ENCODE measurements at places on chromosomes 5 and 9.

DNA sequence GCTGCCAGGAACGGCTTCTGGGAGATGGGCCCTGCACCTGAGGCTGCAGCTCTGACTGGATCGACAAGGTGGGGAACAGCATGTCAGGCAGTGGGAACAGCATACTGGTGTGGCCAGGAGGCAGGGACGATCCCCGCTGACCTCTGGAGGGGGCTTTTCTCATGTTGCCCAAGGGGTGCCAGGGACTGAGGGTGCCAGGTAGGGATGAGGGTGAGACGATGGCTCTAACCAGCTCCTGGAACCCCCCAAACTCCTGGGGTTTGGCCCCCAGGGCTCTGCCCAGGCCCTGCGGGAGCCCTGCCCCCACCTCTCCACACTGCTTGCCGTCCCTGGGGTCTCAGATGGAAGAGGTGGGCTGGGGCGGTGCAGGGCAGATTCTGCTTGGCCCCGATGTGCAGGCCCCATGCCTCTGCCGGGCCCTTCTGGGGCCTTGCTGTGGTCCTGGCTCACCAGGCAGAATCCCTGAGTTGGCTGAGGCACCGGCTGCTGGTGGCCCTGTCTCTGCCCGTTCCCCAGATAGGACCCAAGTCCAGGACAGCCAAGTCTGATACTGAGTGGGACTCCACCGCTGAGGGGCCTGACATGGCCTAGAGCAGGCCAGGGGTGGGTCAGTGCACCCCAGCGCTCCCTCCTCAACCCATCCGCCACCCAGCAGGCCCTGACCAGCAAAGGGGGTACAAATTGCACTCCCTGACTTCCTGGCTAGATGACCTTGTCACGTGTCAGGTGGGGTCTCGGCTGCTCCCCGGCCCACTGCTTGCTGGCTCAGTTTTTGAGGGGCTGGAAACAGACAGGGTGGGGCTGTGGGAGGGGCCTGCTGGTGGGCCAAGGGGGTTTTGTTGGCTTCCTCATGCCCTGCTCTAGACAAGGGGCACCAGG lies 28.4 kb upstream of the RNF130 start:
- no peak for DNase-seq

DNA sequence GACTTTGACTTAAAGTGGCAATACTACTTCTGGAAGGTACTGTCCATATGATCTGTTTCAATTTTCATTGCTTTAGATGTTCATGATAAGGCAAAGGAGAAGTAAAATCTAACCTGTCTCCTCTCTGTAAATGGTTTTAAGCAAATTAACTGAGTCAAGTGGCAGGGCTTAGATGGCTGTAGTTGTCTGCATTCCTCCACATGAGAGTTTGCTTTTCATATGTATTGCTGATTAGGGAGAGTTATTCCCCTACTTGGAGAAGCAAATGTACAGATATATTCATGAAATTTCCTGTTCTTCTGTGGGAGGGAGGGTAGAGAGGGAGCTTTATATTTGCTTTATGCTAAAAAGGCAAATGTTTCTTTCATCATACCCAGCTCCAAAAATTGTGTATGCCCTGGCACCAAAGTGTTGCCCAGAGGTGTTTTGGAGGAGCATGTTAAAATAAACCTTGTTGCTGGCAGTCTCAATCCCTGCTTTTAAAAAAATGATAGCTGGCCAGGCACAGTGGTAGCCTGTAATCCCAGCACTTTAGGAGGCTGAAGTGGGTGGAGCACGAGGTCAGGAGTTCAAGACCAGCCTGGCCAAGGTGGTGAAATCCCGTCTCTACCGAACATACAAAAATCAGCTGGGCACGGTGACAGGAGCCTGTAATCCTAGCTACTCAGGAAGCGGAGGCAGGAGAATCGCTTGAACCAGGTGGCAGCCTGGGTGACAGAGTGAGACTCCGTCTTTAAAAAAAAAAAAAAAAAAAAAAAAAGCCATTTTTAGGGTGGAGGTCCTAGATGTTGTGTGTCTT lies 3.5 kb upstream of the LRRTM2 start:
- no peak for DNase-seq

DNA sequence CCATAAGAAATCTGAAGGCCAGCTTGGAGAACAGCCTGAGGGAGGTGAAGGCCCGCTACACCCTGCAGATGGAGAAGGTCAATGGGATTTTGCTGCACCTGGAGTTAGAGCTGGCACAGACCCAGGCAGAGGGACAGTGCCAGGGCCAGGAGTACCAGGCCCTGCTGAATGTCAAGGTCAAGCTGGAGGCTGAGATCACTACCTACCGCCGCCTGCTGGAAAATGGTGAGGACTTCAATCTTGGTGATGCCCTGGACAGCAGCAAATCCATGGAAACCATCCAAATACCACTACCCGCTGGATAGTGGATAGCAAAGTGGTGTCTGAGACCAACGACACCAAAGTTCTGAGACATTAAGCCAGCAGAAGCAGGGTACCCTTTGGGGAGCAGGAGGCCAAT lies 100.5 kb upstream of the MAN2A1 start:
- no peak for DNase-seq

DNA sequence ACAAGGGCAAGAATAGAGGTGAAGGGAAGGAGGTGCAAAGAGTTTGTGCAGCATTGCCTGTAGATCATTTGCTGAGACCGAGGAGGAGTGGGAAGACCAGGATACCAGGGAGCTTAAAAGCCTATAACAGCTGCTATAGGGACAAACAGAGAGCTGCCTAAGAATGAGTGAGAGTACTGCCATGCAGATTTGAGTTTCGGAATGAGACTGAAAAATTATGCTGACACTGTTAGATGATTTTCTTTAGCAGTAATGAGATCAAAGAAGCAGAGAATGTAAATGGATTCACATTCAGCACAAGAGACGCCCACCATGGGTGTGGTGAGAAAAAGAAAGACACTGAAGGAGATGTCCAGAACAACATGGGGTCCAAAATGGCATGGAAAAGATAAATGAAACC lies 69.7 kb downstream of the EPB41L4A start:
- DNase-seq = no peak

DNA sequence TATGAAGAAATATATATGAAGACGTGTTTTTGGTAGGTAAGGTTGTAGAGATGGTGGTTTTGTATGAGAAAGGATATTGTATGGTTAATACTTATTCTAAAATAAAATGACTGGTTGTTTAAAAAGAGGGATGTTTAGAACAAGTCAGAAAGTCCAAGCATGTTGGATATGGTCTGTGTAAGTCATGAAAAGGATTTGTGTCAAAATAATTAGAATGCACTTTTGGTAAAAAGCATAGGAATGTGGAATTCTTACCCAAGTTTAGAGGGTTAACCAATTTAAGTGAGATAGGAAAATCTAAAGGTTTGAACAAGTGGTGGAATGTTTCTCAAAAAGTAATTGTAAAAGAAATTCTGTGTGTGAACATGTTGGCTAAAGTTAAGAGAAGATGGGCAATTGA lies 1556.5 kb upstream of the C9orf72 start:
- DNase-seq = no peak
